ENCODE measurements at places on chromosomes 3 and 15.

DNA sequence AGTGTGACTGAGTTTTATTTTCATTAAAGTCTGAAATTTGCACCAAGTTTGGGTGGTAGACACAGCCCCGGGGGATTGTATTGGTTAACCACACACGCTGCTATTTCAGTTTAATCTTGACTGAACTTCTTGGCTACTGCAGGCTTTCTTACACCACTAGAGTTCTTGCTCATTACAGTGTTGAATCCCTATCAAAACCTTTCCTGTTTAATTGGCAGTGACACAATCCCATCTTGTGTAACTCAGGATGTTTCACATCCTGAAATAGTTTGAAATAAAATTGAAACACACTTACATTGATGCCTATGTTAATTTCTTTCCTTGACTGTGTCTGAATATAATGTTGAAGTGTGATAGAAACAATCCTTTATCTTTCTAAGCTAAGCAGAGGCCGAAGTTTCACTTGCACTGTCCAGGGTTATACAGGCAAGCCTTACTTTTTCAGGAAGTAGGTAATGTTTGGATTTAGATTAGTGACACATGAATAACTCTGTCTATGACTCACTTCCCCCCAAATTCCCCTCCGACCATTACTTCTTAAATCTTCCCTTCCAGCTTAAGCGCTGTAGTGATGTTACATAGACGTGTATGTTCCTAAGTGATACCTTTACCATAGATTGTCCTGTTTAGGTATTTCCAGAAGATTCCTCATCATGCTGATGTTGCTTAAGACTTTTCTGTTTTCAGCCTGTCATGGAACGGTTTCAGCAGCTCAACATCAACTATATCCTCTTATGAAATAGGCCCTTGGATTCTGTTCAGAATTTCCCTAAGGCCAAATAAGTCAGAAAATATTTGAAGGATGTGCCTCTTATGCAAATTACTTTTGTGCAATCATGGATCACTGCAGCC, 16.8 kb downstream of the ATG7 start:
- DNase-seq: no peak

DNA sequence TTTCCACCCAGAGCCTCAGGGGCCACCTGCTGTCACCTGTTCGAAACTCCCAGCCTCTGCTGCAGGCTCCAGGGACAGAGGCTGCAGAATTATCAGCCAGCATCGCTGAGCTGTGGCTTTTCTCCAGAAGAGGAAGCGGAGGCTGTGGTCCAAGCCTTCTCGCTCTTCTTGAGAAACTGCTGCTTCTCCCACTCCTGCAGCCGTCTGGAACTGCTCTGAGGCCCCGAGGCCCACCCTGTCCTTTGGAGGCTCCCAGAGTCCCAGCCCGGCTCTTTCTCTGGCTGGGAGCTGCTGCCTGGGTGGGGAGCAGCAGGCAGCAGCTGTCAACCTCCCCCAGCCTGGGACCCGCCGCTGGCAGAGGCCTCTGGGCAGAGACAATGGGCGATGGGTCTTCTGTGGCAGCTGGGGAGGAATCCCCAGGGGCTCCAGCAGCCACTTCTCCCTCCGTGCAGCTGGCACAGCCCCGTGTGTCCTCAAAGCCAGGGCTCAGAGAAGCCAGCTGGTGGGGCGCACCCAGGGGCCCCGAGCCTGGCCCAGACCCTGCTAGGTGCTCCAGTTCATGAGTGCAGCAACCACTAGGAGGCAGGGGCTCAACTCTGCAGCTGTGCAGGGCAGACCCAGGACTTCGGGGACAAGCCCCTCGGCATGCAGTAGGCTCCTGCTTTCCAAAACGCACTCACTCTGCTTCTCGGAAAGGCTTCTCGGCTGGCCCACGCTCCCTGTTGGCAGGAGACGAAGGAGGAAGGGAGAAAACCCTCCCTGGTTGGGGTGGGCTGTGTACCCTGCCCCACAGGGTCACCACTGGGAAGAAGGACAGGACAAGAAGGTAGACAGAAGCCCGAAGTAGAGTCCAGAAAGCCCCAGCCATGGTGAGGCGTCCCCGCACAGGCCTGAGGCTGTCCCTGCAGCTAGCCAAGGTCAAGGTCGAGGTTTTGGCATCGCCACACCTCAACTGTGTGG, 49.9 kb upstream of the FURIN start:
- DNase-seq: peak; percentile 94

GRCh38 chr3:188667926-188668325, 503.8 kb upstream of the TPRG1 start:
- no peak for DNase-seq

DNA sequence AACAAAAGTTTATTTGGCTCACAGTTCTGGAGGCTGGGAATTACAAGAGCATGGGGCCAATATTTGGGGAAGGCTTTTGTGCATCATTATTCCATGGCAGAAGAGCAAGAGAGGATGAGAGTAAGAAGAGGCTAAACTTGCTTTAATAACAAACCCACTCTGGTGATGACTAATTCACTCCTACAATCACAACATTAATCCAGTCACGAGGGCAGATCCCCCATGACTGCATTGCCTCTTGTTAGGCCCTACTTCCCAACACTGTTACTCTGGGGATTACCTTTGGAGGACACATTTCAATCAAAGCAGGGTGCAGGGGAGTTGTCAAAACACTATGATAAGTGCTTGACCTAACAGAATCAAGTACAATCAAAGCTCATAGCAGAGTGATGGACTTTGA, 181.7 kb downstream of the BBX start:
- DNase-seq: no peak

DNA sequence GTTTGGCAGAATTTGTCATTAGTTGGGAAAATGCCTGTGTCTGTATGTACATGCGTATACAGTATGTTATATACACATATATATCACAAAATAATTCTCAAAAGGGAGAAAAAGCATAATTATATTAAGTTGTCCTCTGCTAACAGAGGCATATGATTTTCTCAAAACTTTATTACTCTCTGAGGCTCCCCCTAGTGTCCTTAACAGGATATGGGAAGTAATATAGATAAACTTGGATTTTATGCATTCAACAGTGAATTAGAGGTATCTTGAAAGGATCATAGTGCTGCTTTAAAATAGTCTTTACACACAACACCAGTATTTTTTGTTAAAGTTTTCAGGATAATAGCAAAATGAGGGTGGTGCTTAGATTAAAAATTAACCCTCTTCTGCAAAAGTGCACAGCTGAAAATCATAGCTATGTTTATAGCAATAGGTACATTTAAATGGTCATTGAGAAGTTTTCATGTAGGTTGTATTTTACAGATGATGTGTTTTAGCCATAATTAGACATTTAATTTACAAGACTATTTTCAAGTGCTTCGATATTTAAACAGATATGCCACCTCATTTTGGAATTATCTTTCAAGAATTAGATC, 454.0 kb upstream of the ROBO2 start:
- no peak for DNase-seq

Measured in T-helper 2 cell (primary cell).